ENCODE measurements at places on chromosomes 7 and 10.

DNA sequence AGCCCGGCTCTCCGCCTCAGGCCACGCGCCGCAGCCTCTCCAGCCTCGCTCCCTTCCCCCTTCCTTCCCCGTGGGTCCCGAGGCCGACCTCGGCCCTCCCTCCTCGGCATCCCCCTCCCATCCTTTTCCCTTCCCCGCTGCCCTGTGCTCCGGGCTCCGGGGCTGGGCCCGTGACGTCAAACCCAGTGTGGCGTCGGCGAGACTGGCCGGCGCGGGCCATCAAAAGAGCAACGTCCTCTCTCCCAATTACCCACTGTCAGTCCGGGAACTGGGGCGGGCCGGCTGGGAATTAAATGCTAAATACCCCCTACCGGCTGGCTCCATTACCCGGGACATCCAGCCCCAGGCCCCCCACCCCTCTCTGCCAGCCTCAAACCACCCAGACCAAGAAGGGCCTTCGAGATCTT, 2.6 kb upstream of the GATA3 start:
- no peak for DNase-seq

- DNase-seq = no peak
These were observed 5.6 kb upstream of the TBX20 start for GRCh38 chr7:35259523-35259908.

DNA sequence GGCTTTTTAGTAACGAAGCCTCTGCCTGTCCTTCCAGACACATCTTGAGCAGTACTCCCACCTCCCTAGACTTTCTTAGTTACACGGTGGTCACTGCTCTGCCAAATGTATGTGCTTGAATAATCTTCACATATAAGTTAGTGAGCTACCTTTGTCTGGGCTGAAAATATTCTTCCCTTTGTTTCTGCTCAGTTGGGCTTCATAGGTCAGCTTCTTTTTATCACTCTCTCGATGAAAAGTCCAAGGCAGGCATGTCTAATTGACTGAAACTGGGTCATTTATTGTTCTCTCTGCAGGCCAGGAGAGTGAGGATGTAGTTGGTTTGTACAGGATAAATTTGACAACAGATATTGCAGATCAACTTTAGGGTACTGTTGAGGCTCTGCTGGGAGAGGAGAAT, 636.7 kb upstream of the IGFBP3 start:
- no peak for DNase-seq

- no peak for DNase-seq
These were observed 143.1 kb downstream of the CHN2 start for GRCh38 chr7:29337546-29338116.

DNA sequence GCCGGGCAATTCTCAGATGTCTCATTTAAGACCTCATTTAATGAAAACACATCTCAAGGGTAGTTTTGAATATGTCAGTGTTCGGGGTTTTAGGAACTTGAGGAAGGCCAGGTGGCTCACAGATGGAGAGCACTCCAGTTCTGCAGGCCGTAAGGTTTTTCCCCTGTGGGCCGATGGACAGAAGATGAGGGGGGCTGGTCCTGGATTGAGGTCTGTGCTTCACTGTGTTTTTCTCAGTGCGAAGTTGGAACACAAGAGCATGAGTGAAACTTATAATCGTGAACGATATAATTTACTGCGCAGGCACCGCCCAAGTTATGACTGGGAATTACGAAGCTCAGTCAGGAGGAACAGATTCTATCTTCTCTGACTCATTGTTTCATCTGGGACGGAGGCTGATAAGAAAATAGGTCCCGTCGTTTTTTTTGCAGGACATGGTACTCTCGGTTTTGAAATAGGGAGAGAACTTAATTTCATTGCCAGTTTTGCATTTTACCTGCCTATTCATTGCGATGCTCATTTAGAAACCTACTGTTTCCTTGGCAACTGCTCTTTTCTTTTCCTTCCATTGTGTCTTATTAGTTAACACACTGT, 591.0 kb upstream of the PFKP start:
- no peak for DNase-seq

- no peak for DNase-seq
These were observed 33.9 kb upstream of the ORC5 start for GRCh38 chr7:104241538-104242209.

GRCh38 chr10:31604646-31605170, 285.7 kb downstream of the ZEB1 start:
- DNase-seq = no peak

- no peak for DNase-seq
These were observed 75.9 kb upstream of the HGF start for GRCh38 chr7:81845744-81846241.

GRCh38 chr7:81705206-81705605, 64.6 kb downstream of the HGF start:
- no peak for DNase-seq

- DNase-seq = no peak
These were observed 25.7 kb upstream of the PRPS1L1 start for GRCh38 chr7:18053177-18053928.
